Activated naive CD4-positive, alpha-beta T cell (primary cell): ENCODE measurements at places on chromosomes 1 and 21.

GRCh38 chr21:39208624-39209333, 25.5 kb upstream of the PSMG1 start:
- DNase-seq: no peak

- DNase-seq: no peak
Measured at GRCh38 chr1:154801234-154802011, 68.7 kb downstream of the KCNN3 start.

DNA sequence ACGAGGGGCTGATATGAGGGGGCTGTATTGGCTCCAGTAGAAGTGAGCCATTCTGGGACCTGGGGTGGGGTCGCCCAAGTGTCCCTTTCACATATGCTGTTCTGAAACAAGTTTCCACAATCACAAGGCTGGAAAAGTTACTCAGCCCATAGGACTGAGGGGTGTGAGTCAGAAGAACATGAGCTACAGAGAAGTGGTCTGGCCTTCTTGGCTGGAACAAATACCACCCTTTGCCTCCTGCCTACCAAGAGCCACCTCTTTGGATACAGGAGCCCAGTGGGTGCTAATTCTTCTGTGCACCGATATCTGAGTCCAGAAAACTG, 42.4 kb downstream of the MEF2D start:
- DNase-seq: no peak

GRCh38 chr1:27418326-27419185, 26.1 kb downstream of the GPR3 start:
- DNase-seq: no peak

DNA sequence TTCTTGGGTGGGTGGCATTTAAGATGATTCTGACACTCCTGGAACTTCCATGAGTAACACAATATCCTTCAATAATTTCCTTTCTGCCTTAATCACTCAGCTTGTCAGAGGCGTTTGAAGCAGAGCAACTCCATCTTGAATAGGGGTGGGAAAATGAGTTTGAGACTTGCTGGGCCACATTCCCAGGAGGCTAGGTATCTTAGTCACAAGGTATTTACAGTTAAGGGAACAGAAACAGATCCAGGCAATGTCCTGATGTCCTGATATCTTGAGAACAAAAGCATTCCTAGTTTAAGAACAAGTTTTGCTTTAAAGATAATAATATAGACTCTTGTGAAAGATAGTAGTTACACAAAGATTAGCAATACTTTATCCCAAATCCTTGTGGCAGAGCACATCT, 76.6 kb upstream of the KIAA0040 start:
- DNase-seq: no peak

- DNase-seq: no peak
Measured at GRCh38 chr1:61337037-61337436, 254.7 kb downstream of the NFIA start.

GRCh38 chr1:197663162-197663953, 111.9 kb downstream of the DENND1B start:
- DNase-seq: no peak

- no peak for DNase-seq
Measured at GRCh38 chr1:54567961-54568360, 19.9 kb downstream of the ACOT11 start.

DNA sequence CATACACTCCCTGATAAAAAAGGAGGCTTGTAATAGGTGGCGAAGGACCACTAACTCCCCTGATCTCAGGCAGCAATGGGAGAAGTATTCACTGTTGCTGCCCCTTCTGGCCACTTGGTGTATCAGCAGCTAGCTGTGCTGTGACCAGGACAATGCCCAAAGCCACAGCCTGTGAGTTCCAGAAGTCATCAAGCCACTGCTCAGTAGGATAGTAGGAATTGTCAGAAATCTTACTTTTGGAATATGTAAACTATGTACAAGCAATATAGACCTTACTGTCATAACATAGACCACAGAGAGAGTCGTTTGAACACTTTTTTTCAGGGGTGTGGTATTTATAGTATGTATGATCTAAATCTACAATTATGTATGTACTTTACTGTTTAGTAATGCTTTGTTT, 248.3 kb upstream of the CAMK1G start:
- no peak for DNase-seq

DNA sequence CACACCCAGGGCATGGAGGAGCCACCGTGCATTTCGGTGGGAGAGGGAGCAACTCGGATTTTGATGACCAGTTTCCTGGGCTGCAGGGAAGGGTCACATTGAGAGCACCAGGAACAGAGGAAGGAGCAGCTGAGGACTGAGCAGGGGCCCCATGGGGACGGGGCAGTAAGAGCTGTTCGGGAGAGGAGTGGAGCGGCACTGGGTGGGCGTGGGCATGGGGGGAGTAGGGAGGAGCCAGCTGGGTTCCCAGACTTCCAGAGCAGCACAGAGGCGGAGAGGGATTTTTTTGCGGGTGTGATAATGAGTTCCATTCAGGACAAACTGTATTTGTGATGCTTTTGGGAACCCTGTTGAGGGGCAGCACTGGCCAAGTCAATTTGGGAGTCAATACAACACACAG, 17.4 kb upstream of the GPR153 start:
- no peak for DNase-seq

- DNase-seq: no peak
Measured at GRCh38 chr1:68231627-68232288, 565 bp downstream of the WLS start.

GRCh38 chr1:44507490-44508396, 102.7 kb downstream of the RNF220 start:
- DNase-seq: no peak

DNA sequence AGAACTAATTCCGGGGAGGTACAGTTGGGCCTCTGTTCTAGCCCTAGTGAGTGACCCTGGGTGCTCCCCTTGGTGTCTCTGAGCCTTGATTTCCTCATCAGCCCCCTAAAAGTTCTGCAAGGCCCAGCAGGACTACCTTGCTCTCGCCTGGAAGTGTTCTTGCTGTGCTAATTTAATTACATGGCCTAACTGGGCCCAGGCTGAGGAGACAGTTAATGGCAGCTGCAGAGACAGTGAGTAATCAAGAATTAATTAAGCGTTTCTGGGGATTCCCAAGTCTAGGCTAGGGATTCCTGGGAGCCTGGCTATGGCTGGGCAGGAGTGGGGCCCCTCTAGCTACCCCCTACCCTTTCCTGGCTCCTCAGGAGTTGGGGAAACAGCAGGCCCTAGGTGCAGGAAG, 24.7 kb upstream of the DMBX1 start:
- DNase-seq: no peak

DNA sequence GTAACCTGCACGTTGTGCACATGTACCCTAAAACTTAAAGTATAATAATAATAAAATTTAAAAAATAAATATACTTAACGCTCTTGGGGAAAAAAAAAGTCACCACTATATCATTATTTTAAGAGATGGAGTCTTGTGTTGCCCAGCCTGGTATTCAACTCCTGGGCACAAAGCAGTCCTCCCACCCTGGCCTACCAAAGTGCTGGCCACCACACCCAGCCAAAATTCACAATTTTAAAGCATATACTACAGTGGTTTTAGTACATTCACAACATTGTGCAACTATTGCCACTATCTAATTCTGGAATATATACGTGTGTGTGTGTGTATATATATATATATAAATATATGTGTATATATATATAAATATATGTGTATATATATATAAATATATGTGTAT, 5.9 kb downstream of the HMGN2 start:
- DNase-seq: no peak

DNA sequence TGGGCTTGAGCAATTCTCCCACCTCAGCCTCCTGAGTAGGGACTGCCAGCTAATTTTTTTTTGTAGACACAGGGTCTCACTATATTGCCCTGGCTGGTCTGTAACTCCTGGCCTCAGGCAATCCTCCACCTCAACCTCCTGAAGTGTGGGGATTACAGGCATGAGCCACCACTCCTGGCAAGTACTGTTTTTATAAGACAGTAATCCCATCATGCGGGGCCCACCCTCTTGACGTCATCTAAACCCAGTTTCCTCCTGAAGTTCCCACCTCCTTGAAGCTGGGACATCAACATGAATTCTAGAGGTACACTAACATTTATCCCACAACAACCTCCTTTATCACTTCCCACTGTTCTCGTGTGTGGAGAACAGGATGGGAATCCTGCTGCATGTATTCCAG, 104.7 kb downstream of the SPATA46 start:
- no peak for DNase-seq

- DNase-seq: no peak
Measured at GRCh38 chr21:38384675-38385426, 113.4 kb downstream of the ERG start.

GRCh38 chr1:29469457-29469856, 233.1 kb downstream of the PTPRU start:
- DNase-seq: no peak

GRCh38 chr1:167912294-167912693, 1.6 kb downstream of the ADCY10 start:
- DNase-seq: no peak

DNA sequence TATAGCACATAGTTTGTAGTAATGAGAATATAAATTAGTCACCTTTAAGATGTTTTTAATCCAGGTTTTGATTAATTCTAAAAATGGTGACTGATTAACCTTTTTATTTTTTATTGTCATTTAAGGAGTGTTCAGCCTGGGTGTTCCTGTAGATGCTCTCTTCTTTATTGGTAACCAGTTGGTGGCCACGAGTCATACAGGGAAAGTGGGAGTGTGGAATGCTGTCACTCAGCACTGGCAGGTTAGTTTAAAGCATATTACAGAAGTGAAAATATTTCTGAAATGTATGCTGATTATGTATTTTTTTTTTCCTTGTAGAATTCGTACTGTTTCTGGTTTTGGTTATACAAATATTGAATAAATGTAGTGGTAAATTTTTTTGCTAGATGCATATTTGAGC, 28.1 kb downstream of the KCTD3 start:
- no peak for DNase-seq

- DNase-seq: no peak
Measured at GRCh38 chr1:158972841-158973240, 36.9 kb upstream of the IFI16 start.

GRCh38 chr1:21816602-21817302, 4.7 kb downstream of the LDLRAD2 start:
- no peak for DNase-seq

DNA sequence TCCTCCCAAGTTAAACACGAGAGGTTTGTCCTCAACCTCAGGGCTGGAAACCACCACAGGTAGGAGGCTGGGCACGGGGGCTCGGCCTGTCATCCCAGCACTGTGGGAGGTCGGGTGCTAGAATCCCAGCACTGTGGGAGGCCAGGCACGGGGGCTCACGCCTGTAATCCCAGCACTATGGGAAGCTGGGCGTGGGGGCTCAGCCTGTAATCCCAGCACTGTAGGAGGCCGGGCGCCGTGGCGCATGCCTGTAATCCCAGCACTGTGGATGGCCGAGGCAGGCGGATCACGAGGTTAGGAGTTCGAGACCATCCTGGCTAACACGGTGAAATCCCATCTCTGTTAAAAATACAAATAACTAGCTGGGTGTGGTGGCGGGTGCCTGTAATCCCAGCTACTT, 6.7 kb upstream of the CDK11A start:
- no peak for DNase-seq

GRCh38 chr1:214154596-214155292, 126.2 kb upstream of the SMYD2 start:
- DNase-seq: no peak

DNA sequence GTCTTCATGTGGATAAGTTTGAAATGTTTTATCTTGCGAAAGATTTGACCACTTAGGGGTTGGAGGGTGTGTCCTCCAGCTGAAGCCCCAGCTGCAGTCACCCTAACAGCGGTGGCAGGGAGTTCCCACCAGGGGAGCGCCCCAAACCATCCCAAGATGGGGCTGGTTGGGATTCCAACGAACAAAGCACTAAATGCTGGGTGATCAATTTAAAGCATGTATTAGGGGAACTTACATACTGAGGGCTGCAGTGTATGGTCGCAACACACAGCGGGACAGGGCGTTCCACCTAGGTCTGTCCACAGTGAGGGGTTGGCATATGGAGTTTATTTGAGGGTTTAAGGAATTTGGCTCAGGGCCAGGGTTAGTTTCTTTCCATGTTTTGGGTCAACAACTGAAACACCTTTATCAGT, 26.3 kb downstream of the SLC37A1 start:
- no peak for DNase-seq
